CD4-positive, alpha-beta T cell treated with Interleukin-6 for 4 hours (primary cell): ENCODE measurements at places on chromosomes 2 and 18.

- DNase-seq = no peak
These were observed 42.9 kb downstream of the MYO7B start for GRCh38 chr2:127578411-127578810.

DNA sequence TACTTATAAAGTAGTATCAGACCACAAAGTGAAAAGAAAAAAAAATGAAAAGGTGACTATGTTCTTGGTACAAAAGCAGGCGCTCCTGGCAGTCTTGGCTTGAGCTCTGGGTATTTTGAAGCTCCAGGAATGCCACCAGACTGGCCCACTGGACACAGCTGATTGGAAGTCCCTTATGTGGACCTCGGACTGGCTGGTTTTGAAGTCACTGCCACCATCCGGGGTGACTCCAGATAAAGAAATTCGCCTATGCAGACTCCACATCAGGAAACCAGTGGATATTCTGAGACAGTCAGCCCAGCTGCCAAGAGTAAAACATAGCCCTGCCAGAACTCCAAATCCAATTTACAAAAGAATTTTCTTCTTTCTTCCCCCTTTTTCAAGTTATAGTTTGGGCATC, 28.0 kb downstream of the ACKR3 start:
- DNase-seq = no peak

DNA sequence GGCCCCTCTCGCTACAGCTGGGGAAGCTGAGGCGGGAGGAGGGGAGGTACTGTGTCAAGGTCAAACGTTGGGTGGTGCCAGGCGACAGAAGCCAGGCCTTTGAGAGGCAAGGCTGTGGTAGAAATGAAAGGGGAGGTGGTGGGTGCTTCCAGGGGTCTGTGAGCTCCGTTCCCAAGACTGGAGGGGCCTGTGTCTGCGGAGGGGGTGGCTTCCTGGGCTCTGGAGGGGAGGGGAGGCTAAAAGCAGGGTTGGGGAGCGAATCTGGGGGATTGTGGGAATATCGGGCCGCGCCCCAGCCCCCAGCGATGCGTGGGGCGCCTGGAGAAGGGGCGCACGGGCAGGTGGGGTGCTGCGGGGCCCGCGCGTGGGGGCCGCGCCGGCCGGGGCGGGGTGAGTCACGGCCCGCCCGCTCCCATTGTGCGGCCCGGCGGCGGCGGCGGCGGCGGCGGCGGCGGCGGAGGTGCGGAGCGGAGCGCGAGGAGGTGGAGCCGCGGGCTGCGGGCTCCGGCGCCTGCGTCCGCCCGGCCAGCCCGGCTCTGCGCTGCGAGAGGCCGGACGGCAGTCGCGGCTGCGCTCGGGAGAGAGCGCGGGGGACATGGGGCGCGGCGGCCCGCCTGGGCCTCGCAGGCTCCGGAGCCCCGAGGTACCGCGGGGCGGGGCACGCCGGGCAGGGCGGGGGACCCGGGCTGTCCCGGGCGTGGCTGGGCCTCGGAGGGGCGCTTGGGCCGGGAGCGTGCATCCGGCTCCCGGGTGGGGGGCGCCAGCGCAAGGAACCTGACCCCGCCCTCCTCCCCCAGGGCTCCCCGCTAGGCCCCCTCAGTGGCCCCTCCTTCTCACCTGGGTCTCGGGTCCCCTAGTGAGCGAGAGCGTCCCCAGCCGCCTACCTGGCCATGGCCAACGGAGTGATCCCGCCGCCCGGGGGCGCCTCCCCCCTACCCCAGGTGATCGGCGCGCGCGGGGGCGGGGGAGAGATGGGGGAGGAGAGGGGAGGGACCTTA, at the start of gene SLC4A3:
Gene SLC4A3, plus strand, starts transcription at position 528 of the 998 bp plus-strand sequence. Its CDS starts 363 bp downstream, at position 891.
- peak; percentile 7 for DNase-seq

DNA sequence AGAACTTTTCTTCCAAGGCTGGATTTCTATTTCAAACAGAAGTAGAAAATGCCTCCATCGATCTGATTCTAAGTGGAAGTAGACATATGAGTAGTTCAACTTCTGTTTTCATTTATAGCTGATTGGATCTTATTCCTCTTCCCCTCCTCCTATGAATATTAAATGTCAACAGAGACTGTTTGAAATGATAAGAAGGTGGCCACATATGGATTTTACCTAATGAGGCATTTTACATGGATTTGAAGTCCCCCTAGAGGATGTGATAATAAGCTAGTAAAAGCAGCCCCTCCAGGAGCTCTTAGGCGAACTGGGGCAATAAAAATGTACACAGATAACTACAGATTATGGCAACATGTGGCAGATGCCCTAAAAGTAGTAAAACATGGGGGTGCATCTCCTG, 71.0 kb downstream of the UPP2 start:
- no peak for DNase-seq

DNA sequence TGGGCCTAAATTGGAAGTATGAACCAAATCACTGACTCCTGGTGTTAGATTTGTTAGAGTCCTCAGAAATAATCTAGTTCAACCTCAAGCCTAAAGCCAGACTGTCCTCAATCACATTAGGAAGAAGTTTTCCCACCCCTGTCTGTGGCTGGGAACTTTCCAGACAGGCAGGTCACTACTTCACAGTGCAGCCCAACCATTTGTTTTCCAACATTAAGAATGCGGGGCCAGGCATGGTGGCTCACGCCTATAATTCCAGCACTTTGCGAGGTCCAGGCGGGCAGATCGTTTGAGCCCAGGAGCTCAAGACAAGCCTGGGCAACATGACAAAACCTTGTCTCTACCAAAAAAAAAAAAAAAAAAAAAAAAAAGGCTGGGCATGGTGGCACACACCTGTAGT, 5.5 kb upstream of the OSBPL1A start:
- no peak for DNase-seq

- no peak for DNase-seq
These were observed 11.8 kb downstream of the PLEKHM3 start for GRCh38 chr2:208013285-208014178.

GRCh38 chr2:166768393-166769123, 119.7 kb upstream of the XIRP2 start:
- no peak for DNase-seq

- no peak for DNase-seq
These were observed 45.6 kb downstream of the ZNF519 start for GRCh38 chr18:14086458-14087231.

DNA sequence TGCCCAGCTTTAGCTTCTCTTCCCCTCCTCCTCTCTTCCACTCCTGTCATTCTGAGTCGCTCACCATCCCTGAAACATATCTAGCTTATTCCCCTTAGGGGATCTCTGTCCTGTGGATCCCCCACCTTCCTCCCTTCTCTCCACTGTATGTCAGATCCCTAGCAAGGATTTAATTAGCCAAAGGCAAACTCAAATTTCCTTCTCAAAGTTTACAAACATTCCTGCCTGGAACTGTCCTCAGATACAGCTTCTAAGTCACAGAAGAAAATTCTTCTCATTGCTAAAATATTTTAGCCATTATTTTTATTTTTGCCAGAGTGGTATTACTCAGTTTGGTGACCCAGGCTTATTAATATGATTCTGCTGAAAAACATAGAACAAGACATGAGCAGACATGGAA, 315.3 kb downstream of the CYP26B1 start:
- DNase-seq = no peak

DNA sequence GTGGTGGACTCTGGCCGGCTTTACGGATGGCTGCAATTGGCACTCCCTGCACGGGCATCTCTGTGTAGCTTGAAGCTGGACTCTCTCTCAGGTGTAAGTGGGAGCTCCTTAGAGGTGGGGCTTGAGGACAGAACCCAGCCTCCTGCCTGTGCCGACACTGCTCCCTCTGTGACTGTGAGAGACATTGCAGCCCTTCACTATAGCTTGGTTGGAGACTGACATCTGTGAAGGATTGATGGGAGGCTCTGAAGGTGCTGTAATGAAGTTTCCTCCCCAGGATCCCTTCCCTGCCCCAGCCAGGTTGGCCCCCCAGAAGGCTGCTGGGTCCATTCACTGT, 166.7 kb downstream of the SH3RF3 start:
- no peak for DNase-seq

DNA sequence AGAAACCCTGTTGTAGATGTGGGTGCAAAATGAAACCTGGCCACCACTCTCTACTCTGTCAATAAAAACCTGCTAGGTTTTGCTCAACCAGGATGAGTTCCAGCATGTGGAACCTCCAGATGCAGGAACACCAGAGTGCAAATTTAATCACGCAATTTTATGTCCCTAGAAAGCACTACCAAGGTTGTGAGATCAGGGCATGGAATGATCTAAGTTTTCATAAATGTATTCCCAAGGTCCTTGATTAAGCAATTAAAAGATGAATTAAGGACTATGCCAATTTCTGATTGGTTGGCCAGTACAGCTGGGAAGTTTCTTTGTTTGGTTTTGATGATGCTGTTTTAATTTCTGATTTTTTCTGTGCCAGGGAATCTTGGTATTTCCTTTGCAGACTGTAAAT, 179.2 kb downstream of the KCNS3 start:
- no peak for DNase-seq

GRCh38 chr2:190947711-190948251, 66.2 kb downstream of the STAT1 start:
- peak; percentile 27 for DNase-seq

GRCh38 chr2:221112744-221113143, 459.4 kb downstream of the EPHA4 start:
- no peak for DNase-seq

DNA sequence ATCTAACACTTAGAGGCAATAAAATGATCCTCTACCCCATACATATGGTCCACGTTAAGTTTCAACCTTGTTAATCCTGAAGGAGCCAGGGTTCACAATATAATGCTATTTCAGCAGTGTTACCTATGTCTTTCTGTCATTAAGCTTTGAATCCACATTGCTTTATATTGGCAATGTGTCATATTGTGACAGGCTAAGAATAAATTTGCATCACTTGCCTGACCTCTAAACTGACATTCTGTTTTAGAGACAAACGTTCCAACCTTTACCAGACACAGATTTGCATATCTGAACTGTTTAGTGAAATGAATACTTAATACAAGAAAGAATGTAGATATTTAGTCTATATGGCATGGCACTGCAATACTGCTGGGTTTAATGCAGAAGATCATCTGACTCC, 98.4 kb downstream of the UNC80 start:
- no peak for DNase-seq

GRCh38 chr2:152445791-152446201, 110.8 kb downstream of the FMNL2 start:
- no peak for DNase-seq

GRCh38 chr2:95043300-95044093, 18.0 kb downstream of the MAL start:
- DNase-seq = peak; percentile 39

GRCh38 chr18:61702007-61702406, 190.8 kb downstream of the RNF152 start:
- no peak for DNase-seq

DNA sequence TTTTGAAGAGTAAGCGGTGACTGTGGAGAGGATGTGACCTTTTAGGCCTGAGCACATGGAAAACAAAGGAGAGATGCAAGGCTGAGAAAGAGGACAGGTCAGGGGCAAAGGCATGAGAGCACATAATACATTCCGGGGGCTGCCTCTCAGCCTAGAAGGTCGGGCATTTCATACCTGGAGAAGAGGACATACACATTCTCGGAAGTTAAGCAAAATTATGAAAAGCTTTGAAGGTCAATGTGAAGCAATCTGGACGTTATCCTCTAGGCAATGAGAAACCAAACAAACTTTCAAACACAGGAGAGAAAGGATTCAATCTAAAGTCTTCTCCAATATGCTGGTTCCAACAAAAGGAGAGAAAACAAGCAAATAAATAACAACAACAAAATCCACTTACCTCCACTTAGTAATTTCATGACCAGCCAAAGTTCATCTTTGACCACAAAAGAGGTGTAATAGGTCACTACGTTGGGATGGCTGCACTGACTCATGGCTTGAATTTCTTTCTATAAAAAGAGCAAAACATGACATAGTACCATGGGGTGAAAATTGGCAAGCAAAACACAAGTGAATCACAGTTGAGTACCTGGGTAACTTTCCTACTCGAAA, 80.4 kb downstream of the STK39 start:
- no peak for DNase-seq

GRCh38 chr2:16246281-16246850, 306.0 kb downstream of the MYCN start:
- DNase-seq = no peak

GRCh38 chr2:61016392-61017002, 1.0 kb upstream of the PEX13 start:
- no peak for DNase-seq

GRCh38 chr2:133972786-133973185, 281.1 kb upstream of the MGAT5 start:
- DNase-seq = no peak

- DNase-seq = no peak
These were observed 3.0 kb upstream of the ZNF516 start for GRCh38 chr18:76498064-76498463.

- DNase-seq = no peak
These were observed 12.7 kb downstream of the INPP1 start for GRCh38 chr2:190355968-190356644.

DNA sequence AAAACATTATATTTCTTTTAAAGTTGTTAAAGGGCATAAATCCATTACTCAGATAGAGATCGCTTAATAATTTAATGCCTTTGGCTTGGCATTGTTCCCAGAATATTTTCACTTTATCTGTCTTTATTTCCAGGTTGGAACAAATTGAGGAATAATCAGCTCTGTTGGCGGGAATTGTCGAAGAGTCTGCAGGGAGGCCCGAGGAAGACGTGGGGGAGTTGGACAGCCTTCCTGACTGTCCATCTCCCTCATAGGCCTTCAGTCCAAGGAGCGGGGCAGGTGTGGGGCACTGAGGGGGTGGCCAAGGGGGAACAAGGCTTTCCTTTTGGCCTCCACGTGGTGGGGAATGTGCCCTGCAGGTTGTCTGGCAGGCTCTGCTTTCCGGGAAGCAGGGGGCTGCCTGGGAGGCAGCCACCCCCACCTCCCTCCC, 179.6 kb downstream of the ZBTB7C start:
- no peak for DNase-seq

GRCh38 chr18:65282096-65282495, 468.7 kb upstream of the CDH7 start:
- DNase-seq = no peak

GRCh38 chr2:235564066-235564465, 70.2 kb downstream of the AGAP1 start:
- DNase-seq = no peak
